HAP-1 (cell line): ENCODE measurements at places on chromosomes 1 and 21.
A peak's percentile ranks its signal among the peaks of the same experiment; 100 is the strongest.

- peak; percentile 42 for DNase-seq
These were observed 18.2 kb upstream of the MSTO1 start for GRCh38 chr1:155591770-155592169.

DNA sequence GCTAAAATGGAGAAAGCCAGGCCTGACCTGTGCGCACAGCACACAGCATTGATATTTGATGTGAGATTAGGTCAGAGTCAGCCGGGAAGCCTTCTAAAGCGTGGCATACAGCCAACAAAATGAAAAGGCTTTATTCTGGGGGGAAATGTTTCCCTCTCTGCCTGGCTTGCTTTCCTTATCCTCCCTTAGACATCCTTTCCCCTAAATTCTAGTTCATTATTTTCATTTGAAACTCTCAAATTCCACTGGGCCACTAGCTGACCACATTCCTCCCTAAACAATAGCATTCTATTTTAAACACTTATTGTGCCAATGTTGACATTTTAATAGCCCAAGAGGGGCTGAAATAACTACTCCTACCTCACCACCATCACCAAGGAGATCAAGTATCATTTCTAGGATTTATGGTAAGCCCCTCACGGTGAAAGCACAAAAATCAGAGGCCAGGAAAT lies 49.4 kb downstream of the LEPR start:
- DNase-seq = peak; percentile 72

- peak; percentile 79 for DNase-seq
These were observed at the start of gene PLA2G4A for GRCh38 chr1:186828611-186829454. PLA2G4A (plus strand) TSS chr1:186828949; CDS start chr1:186854355, 25,406 bp downstream.

DNA sequence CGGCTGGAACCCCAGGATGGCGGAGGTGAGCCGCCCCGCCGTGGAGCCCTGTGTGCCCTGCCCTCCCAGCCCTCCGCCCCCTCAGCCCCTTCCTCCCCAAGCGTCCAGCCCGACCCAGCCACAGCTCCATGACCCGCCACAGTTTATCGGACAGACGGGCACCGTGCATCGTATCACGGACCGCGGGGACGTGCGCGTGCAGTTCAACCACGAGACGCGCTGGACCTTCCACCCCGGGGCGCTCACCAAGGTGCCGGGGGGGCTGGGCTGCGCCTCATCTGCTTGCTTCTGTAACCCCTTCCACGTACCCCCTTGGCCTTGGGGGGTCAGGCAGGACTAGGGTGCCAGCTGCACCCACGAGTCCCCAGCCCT lies 6.6 kb upstream of the MMP23B start:
- no peak for DNase-seq

DNA sequence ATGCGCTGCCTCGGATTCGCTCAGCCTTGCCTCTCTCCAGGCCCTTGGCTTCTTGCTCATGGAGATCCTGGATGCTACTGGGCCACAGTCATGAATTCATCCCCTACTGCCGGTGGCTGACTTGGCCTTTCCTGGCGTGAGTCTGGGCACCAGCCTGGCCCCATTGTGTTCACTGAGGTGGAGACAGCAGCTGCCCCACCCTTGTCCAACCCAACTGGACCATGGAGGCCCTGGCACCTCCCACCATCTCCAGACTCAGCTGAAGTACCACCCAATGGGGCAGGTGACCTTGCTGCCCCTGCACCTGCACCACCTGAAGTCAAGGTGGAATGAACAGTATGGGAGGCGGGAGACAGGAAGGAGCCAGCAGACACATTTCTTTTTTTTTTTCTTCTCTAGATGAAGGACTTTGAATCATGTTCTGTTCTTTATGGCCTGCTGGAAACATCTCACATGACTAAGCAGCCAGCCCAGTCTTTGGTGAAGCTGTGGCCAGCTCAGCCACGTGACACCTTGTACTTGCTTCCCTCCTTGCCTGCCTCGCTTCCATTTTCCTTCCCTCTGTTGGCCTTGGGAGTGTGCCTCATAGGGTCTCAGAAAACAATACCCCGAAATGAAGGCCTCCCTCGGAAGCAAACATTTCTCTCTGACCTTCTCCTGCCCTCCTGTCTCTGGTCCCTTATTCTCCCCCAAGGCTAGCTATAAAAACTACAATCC lies 3.8 kb upstream of the SLC30A2 start:
- no peak for DNase-seq

DNA sequence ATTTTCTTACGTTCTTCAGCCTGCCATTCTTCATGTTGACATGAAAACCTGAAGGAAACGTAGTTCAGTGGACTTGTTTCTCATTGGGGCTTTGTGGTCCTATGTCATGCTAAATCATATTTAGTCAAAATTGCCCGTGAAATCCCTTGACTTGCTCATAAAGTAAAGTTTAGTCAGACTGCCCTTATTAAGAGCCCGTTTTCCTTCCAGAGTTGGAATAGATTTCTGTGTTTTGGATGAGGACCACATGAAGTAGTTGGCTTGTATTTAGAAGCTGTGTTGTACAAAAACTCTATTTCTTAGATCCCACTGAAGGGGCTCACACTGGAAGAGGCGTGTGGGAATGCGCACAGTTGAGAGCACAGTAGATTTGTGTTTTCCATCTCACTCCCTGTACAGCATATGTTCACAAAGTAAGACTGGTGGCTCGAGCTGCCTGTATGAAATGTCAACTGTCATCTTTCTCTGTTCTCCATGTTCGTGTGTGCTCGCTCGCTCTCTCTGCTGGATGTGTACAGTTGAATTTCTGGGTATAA lies 42.4 kb downstream of the CAMTA1 start:
- DNase-seq = no peak

DNA sequence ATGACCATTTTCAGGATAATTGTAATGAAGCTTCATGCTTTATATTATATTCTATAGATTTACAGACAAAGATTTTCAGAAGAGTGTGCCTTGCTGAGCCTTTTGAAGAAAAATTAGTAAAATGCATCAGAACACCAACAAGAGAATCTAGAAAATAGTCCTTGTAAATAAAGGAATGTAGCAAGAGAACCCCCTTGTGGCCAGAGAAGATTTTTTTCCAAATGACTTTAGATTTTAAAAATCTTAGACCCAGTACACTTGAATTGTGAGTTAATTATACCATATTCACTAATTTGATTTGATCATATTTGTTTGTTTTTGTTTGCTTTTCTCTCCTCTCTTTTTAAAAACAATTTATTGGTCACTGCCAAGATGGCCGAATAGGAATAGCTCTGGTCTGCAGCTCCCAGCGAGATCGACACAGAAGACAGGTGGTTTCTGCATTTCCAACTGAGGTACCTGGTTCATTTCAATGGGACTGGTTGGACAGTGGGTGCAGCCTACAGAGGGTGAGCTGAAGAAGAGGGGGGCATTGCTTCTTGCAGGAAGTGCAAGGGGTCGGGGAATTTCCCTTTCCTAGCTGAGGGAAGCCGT lies 12.8 kb upstream of the IFI44L start:
- no peak for DNase-seq

GRCh38 chr1:5910276-5910620 lies 82.0 kb downstream of the NPHP4 start:
- DNase-seq = no peak

DNA sequence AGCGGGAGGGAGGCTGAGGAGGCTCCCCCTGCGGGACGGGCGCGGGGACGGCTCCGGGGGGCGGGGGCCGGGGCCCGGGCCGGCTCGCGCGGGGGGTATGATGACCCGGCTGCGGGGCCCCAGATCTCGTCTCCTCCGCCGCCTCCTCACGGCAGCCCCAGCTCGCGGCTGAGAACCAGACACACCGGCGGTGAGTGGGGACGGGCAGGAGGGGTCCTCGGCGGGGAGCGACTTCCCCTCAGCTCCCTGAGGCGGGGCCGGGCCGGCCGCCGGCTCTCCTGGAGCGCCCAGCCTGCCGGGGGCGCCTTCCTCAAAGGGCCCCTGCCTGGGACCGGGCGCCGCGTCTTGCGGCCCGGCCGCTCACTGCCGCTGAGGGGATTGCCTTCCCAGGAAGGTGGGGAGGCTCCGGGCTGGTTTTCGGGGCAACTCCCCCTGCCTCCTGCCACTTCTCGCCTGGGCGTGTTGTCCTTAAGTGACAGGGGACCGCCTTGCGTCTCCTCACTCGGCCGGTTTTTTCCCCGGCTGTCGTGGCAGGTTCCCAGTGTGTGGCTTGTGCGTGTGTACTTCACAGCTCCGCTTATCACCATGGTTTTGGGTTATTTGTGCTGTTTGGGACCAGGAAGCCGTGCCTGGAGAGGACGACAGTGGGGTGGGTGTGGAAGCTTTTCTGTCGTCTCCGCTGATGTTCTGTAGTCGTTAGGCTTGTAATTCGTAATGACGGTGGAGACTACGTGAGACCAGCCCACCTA lies 800 bp downstream of the HIPK1 start:
- DNase-seq = peak; percentile 48

DNA sequence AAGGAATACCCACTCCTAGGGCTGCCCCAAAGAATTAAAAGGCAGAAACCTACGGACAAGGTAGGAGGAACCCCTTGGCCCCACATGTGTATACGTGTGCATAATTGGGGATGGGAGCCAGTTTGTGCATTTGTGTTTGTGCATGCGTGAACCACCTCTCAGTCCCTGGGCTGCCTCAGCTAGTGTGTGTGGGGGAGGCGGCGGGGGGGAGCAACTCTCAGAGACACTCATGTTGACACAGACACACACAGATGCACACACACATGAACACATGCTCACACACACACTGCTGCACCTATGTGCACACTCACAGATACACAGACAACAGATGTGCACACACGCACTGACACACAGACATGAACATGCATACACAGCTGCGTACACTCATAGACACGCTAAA lies 5.1 kb downstream of the LDLRAD1 start:
- no peak for DNase-seq

DNA sequence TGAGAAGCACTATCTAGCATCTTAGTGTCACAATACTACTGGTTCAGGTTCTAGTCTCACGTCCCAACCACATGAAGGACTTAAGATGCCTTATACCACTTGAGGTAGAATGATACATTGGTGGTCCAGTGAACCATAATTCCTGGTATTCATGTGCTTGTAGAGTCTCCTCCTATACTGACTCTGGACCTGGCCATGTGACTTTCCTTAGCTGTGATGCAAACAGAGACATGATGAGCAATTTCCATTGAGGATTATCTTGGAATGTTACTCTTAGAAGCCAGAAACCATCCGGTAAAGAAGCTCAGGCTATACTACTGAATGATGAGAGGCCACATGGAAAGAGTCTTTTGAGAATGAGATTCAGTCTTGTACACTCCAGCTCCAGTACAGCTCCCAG lies 105.7 kb downstream of the NME7 start:
- no peak for DNase-seq

GRCh38 chr1:11488201-11488770 lies 9.3 kb downstream of the DISP3 start:
- no peak for DNase-seq

DNA sequence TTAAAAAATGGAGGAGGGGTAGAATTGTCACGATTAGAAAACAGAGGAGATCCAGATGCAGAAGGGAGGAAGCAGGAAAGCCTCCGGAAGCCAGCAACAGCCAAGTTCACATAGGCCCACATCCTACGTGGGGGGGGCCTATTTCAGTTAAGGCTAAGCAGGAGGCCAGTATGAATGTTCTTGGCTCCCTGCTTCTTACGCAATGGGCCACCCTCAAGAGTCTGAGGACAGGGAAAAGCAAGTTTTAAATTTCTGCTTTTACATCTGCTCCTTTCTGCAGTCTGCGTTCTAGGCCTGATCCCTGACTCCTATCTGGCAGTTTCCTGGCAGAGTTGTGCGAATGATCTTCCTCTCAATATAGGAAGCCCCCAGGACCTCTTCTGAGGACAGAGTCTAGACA lies 30.6 kb downstream of the RABIF start:
- no peak for DNase-seq

DNA sequence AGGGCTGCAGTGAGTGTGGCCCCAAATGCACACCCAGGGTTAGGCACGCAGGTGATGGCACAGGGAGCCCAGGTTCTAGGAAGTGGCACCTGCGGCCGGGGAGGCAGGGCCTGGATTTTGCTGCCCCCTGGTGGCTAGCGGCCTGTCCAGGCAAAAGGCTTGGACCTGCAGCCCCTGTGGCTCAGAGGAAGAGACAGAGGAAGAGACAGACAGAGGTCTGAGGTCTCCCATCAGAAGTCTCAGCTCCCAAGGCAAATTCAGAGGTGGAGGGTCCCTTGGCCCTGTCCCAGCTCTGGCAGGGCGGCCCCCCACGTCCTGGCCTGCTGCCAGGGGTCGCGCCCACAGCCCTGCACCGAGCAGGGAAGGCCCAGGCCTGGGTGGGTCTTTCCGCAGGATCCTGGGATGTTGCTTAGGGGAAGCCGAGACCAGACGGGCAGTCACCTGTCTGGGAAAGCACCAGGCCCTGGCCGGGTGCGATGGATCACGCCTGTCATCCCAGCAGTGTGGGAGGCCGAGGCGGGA lies 8.0 kb upstream of the TNFRSF14 start:
- peak; percentile 89 for DNase-seq

DNA sequence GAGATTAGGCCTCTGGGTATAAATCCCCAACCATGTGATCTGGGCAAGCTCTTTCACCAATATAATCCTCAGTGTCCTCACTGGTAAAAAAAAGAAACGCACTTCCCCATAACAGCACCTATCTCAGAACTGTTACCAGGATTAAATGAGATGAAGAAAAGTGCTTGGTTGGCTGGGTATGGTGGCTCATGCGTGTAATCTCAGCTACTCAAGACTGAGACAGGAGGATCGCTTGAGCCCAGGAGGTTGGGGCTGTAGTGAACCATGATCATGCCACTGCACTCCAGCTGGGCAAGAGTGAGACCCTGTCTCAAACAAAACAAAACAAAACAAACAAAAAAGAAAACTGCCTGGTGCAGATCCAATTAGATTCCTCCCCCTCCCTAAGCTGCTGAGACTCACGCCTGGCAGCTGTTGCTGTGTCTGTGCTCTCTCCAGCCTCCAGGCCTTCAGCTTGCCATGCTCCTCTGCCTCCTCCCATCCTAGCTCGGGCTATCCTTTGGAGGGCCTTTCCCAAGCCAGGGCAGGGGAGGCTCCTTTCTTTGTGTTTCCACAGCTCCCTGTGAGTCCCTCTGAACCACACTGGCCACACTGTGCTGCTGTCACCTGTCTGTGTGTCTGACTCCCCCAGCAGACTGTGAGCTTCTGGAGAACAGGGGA lies 19.0 kb downstream of the CYB5RL start:
- DNase-seq = no peak

- peak; percentile 39 for DNase-seq
These were observed 38.5 kb upstream of the PDE9A start for GRCh38 chr21:42614811-42615351.
